ENCODE measurements at places on chromosomes 12 and 14.

DNA sequence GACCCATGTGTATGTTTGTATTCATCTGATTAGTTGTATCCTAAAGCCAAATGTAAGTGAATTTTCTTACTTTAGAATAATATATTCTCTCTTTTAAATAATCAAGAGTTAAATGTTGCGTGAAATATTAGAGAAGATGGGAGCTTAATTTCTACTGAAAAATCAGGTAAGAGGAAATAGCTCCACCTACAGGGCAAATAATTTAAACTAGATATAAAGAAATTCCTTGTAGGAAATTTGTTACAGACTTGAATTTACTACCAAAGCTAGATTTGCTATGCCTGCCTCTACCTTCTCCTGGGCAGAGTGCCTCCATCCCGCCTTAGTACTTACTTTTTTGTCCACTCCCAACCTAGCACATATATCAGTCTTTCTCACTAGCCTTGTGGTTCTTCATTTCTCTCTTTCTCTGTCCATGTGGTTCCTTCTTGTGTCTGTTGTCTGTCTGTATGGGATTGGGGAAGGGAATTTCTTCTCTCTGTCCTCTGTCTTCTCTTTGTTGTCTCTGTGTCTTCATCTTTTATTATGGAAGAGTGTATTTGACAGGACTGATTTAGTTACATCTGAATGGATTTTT is 44.7 kb downstream of the PALS1 start:
- DNase-seq: peak; percentile 56

DNA sequence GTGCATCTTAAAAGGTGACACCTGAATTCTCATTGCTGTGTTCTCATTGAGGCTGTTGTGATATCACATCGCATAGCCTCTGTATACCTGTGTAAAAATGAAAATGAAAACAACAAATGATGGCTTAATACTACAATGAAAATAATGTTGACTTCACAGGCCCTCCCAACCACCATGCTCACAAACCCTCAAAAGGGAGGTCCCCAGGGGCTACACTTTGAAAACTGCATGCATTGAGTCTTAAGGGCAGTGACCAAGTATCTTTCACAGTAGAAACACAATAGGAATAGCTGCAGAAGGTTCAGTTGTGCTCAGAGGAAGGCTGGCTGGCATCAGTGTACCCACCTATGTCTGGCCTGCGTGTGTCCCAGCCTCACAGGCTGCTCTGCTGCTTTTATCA is 27.6 kb upstream of the KCNK13 start:
- DNase-seq: no peak

DNA sequence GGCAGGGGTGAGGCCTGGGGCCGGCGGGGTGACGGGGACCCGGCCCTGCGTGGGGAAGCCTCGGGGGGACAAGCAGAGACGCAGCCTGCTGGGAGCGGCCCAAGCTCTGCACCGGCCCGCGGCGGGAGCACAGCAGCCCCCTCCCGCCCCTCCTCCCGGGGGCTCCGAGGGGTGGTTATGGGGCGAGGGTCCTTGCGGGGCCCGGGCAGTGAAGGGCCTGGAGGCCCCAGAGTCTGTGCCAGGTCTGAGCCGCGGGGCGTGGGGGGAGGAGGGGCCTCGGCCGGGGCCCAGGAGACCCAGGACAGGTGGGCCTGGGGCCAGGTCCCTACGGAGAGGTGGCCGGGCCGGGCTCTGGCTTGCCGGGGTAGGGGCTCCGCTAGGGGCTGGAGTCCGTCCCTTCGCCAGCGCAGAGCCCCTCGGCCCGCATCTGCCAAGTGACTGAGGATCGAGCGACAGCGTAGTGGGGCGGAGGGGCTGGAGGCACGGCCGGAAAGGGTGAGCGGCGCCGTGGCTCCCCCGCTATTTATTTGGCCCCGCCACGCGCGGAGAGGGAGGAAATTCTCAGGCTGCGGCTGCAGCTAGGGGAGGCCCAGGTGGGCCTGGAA is 495 bp downstream of the TMEM121 start:
- DNase-seq: no peak

DNA sequence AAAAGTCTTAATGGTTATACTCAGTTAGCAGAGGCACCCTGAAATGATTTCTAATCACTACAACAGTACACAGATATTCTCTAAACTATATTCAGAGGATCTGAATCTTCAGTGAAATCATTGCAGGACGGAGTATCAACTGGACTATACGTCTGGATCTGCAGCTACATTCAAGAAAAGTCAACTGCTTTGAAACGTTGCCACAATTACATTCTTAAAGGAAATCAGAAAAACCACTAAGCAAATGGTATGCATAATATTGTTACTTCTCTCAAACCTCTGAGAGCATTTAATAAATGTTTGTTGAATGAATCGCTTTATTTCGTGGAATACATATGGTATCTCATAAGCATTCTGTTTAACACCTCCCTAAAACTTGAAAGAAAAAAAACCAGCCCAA is 67.4 kb downstream of the MED13L start:
- no peak for DNase-seq

GRCh38 chr12:31298922-31299321 is 27.0 kb downstream of the SINHCAF start:
- no peak for DNase-seq

DNA sequence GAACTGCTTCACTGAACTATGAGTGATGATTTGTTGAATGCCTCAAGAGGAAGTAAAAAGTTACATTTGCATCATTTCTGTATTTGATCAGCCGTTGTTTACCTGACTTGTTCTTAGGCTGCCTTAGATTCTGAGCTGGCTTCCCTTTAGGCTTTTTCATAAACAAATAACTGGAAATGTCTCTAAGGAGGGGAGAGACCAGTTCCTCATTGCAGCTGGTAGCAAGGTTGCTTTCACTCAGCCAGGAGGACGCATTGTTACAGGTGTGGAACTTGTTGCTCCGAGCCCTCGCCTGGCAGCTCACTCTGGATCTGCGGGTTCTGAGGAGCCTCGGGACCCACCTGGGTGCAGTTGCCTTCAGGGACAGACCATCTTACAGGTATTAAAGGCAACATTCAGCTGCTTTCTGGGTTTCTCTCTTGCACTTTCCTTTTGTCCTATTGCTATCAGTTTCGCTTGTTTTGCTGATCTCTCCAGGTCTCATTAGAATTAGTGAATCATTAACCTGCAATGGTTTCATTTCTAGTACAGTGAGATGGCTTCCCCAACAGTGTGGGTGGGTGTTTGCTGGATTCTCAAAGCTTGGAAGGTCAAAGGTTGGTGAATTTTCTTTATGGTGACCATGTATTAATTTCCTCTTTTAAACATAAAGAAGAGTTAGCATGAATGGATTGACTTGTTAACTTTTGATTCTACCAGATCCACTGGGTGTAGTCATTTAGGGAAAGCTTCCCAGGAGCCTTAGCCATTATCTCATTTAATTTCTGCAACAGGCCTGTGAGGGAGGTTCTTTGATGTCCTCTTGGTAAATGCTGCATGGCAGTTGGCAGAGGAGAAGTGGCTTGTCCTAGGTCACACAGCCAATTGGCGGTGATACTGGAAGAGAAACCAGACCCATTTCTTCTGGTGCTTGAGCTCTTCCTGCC is at the start of gene PLEKHG7:
Gene PLEKHG7 (plus strand): TSS at position 236 of the 926 bp plus-strand sequence. CDS start 3,643 bp downstream, outside the sequence.
- no peak for DNase-seq

DNA sequence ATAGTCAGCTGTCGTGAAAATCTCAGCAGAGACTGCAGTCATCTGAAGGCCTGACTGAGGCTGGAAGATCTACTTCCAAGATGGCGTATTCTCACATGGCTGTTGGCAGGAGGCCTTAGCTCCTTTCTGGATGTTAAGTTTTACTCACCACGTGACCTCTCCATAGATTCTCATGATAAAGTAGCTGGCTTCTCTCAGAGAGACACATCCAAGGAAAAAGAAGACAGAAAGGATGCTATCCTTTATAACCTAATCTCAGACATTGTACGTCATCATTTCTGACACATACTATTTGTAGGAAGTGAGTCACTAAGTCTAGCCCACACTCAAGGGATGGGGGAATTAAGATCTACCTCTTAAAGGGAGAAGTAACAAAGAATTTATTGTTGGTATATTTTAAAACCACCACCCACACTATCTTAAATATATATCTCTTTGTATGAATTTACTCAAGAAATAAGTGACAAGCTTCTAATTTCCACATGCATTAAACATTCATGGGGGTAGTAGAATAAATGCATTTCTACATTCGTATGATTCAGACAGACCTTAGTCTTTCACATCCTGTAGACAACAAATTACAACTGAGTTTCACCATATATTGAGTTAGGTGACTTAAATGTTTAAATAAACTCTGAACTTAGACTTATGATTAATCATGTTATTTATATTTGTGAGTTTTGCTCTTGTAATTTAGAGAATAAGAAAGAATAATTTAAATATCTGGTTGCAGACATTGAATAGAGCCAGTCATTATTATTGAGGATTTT is 411.0 kb downstream of the LRIG3 start:
- DNase-seq: no peak

DNA sequence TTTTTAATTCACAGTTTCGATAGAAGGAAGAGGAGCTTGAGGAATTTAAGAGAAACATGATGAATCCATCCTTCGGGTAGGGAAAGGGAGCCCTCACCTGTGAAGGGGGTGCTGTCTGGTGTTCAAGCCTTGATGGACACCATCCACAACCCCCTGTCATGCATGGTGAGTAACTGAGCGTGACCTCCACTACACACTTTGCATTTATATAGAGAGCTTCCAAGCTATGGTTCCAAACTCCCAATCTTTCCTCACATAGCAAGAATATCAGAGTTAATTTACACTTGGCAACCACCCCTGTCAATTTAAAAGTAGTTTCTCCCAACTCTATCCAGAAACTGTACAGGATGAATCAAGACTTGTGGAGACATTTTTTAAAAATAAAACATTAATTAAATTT is 13.1 kb upstream of the NID2 start:
- DNase-seq: no peak

- DNase-seq: no peak
These were observed 1.2 kb downstream of the DUSP16 start for GRCh38 chr12:12561371-12562015.

- DNase-seq: no peak
These were observed 27.5 kb upstream of the DCN start for GRCh38 chr12:91210144-91210543.

GRCh38 chr12:49413796-49414195 is 46.5 kb downstream of the SPATS2 start:
- no peak for DNase-seq

- DNase-seq: no peak
These were observed 68.8 kb downstream of the CLMN start for GRCh38 chr14:95250936-95251335.

- DNase-seq: no peak
These were observed 179.9 kb upstream of the PELI2 start for GRCh38 chr14:55938249-55938791.

DNA sequence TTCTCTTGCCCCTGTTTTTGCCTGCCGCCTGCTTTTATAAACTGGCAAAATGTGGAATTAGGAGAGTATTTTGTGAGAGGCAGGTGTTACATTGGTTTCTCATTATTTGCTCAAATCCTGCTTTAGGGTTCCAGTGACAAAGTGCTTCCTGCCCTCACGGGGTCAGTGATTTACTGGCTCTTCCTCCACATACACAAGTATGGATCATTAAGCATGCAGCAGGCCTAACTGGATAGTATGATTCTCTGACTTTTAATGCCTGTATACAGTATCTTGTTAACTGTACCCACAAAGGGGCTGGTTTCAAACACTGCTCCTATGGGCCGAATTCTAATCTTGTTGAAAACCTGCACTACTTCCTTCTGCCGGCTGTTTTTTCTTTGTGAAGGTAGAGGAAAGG is 63.2 kb downstream of the PTCSC3 start:
- no peak for DNase-seq

DNA sequence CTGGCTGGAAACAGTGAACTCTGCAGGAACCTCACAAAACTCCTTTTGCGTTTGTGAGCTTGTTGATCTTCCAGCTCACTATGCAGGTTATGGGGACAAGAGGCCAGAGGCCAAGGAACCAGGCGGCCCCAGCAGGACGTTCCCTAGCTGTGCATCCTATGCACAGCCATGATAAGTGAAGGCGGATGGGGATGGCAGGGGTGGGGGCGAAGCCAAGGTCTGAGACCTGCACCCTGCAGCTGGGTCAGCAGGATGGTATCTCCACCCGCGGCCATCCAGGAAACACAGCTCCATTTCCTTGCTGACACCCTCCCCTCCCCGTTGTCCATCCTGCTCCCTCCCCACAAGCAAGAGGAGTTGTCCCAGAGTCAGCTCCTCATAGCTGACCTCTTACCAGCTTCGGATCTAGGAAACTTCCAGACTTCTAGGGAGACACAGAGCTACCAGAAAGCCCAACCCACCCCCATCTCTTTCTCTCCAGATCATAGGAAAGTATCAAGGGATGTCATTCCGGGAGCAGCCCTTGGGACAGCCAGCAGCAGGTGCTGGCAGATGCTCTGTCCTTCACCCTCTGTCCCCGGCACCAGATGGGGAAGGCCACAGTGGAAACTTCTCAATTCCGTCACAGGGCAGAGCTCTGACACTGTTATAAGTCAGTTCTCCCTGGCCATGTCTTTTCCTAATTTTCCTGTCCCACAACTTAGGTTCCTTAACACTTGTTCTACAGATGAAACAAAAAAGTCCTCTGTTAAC is 9.4 kb downstream of the ZBTB39 start:
- DNase-seq: no peak

DNA sequence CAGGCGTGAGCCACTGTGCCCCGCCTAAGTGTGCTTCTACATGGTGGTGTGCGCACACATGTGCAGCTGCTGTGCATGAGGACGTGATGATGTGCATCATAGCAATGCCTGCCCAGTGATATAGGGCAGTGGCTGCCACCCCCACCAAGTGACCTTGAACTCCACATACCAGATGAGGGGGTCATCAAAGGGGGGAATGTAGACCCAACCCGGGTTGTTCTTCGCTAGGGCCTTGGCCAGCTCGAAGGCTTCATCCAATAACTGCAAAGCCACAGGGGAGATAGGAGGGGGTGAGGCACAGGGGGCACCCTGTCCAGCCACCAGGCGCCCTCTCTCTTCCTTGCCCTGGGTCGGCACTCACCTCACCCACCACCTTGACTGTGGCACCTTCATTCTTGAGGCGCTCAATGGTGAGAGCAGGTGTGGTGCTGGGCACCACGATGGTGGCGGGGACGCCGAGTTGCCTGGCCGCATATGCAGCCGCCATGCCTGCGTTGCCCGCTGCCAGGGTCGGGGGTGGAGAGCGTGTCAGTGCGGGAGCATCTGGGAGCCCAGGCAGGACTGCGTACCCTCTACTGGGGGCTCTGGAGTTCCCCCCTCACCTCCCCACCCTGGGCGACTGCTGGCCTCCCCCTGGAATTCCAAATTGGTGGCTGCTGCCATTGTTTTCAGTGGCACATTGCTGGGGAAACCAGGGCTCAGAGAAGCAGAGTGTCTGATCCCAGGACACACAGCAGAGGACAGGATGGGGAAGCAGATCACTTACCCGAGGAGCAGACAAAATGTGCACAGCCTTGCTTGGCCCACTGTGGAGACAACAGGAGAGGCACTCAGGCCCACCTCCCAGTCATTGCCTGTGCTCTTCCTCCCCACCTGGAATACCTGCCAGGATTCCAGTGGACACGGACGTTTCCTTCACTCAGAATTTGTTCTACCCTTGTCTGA is 5.1 kb downstream of the SDS start:
- no peak for DNase-seq

DNA sequence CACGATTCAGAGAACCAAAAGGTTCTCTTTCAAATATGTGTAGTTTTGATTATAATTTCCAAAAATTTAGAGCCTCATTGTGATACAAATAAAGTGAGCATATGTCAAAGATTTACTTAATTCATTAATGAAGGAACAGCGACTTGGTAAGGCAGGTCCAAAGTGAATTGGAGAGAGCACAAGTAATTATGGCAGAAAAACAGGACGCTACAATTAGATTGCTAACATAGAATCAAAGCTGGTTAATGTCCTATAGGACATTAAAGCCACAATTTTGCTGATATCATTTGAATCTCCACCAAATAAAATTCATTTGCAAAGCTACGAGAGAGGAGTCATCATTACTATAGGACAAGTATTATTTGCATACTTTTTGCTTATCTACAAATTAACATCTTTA is 164.2 kb downstream of the CCER1 start:
- DNase-seq: no peak

Data from Kasumi-1 (cell line).